Activated CD8-positive, alpha-beta memory T cell treated with anti-CD3 and anti-CD28 coated beads for 1 hour (primary cell): ENCODE measurements at places on chromosomes 4 and X.

- DNase-seq, result no peak
These were observed 38.7 kb upstream of the DCLK2 start for GRCh38 chr4:150039274-150040127.

DNA sequence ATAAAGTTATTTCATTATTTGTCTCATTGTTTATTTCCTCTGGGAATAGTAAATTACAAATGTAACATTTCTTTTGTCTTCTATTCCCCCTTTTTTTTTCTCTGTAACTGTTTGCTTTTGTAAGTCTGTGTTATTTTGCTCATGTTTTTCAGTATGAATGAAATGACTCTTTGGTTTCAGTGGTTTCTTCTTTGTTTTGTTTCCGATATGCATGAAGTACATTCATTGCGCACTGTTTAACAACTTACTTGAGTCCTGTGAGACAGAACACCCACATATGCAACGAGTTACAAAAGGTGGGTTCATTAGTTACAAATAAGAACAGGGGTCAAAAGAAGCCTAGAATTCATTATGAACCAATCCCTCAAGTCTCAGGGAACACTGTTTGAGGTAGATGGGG is 175.0 kb upstream of the UGT8 start:
- no peak for DNase-seq

DNA sequence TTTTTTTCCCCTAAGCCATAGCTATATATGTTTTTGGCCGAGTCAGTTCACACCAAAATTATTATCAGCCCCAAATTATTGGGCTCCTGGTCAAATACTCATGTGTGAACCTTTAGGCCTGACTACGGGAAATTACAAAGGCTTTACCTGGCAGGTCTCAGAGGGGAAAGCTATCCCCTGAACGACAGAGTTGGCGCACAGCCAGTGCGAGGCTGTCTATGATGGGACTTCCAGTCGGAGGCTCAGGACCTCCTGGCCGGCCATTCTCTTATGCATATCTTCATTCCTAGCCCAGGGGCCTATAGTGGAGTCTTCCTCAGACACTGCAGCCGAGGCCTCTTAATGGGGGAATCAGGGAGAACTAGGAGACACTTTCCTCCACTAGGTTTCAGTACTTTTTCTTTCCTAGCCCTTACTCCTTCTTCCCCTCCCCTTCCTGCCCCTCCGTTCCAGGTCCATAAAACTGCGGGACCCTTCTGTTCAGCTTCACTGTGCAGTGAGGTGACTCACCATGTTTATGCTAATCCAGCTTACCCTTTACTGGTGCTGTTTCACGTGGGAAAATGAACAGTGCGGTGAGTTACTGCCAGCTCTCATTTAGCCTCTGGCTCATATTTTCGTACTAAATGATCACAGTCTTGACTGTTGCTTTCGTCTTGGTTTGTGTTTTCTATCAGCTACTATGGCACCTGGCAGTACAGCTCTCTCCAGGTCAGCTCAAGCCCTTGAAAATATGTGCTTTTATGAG is 533.9 kb downstream of the FSTL5 start:
- DNase-seq, result no peak

GRCh38 chr4:114389070-114389685 is 209.4 kb upstream of the UGT8 start:
- no peak for DNase-seq

DNA sequence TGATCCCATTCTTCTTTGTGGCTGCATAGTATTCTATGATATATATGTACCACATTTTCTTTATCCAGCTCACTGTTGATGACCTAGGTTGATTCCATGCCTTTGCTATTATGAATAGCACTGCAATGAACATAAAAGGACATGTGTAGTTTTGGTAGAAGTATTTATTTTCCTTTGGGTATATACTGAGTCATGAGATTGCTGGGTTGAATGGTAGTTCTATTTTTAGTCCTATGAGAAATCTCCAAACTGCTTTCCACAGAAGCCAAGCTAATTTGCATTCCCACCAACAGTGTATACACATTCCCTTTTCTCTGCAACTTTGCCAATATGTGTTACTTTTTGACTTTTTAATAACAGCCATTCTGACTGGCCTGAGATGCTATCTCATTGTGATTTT is 278.3 kb downstream of the PCDH18 start:
- DNase-seq, result no peak

- no peak for DNase-seq
These were observed 63.4 kb downstream of the LCORL start for GRCh38 chr4:17958181-17958580.

DNA sequence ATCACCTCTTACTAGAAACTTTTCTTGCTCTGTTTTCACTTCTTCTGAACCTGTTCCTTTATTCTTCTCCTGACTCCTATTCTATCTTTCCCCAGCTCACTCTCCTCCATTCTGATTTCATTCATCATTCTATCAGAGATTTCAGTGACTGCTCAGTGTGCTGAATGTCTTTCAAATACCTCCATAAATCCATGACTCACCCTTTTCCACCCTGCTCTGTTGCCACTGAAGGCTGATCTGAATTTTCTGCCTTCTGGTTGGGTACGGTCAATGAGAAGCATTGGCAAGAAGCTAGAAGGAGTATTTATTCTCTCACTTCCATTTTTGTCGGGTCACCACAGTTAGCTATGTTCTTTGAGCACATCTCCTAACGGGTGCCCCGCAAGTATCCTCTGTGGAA is 265.9 kb downstream of the CBLL2 start:
- DNase-seq, result no peak

DNA sequence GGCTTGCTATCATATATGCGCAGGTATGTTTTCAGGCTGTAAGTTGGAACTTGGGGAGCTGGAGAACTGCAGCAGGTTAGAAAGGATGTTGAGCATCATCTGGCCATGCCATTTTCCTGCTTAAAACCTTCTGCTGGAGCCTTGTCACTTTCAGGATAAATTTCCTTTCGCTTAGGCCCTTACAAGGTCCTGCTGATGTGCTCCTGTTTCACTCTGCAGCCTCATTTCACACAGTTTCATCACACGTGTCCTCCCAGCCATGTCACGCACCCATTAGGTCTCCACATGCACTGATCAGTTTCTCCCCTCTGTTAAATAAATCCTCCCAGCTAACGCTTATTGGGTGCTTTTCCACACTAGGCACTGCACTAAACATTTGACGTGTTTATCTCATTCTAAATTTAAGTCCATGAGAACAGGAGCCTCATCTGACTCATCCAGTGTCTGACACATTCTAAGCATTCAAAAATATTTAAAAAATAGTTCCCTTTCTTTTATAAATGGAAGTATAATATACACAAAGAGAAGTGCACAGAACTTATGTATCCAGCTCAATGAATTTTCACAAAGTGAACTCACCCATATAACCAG is 14.5 kb downstream of the SOD3 start:
- DNase-seq, result no peak

DNA sequence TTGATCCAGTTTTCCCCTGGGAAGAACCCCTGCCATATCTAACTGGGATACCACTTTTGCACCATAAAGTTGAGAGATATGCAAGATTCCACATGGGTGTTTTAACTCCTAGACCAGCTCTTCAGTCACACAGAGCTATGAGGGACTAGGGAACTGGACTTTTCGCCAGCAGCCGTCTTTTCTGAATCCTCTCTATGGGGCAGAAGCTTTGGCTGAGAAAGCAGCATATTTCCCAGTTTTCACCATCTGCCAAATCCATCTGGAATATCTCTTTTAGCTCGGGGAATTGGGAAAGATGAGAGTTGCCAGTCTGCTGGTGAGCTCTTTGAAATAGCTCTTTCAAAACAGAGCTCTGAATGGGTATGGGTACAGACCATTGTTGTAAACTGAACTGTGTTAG is 20.9 kb downstream of the APOOL start:
- no peak for DNase-seq

DNA sequence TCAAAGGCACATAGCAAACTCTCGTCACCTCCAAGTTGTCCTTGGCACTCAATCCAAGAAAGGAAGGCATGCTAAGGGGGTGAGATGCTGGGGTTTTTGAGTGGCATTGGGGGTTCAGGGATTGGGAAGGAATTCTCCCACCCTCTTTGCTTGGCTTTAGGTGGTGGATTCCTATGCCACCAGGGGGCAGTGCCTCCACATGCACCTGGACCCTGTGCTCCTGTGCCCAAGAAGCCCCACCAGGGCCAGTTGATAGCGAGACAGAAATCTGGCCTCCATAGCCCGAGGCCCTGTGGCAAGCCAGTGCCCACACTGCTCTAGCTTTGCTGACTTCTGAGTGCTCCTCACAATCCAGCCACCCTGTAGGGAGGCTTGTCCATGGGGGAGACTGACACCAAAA is 2.0 kb upstream of the FATE1 start:
- no peak for DNase-seq

DNA sequence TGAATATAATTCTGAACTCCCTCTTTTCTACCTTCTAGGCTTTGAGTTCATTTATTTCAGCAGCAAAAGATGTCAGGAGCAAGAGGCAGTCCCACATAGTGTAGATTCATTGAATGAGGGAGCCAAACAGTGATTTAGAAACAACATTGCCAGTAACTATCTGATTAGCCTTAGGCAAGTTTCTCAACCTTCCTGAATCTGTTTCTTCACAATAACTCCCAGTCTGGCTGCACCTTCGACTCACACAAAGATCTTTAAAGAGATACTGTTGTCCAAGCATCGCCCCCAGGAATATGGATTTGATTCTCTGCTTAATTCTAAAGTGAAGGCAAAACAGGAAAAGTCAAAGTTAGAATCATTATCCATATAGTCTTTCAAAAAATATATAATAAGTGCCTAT is 1026.2 kb downstream of the DMD start:
- no peak for DNase-seq

GRCh38 chr4:139940600-139940999 is 213.4 kb downstream of the MAML3 start:
- DNase-seq, result no peak

GRCh38 chr4:111923786-111924185 is 221.5 kb upstream of the FAM241A start:
- no peak for DNase-seq

DNA sequence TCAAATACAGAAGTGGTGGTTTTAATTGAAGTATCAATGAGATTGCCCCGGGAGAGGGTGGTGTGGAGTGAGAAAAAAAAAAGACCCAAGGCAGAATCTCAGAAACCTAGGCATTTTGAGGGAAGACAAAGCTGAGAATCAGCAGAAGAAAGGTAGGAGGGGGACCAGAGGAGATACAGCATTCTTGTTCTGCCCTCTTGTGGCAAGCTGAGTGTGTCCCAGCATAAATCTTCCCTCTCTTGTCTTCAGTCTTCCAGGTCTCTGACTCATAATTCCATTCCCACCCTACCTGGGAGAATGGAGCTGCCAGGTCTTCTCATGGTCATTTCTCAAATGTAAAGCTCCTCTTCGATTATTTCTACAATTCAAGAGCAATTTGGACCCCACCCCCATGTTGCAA is 32.7 kb upstream of the MAGED1 start:
- no peak for DNase-seq

DNA sequence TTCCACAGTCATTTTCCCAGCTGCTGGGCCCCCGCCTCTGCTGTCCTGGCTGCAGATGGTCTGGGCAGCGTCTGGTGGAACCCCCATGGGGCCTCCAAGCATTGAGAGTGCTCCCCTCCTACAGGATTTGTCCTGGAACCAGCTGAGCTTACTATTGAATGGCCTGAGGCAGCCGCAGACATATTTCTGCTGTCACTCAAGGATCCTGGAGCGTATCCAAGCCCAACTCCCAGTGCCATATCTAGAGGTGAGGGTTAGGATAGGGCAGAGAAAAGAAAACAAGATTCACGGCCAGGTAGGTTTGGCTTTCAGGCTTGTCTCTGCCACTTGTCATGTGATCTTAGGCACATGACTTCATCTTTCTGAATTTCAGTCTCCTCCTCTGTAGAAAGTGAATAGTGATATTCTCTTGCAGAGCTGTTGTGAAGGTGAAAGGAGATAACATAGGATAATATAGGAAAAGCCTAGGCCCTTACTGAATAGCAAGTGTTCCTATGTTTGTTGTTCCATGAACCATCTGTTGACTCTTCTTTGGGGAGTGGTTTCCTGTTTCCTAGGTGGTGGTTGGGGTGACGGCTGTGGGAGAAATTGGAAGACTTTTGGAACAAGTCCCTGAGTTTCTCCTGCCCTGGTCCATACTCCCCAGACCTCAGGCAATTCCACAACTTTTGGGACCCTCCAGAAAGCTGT is 52.3 kb downstream of the SEPSECS start:
- no peak for DNase-seq

GRCh38 chr4:151656058-151656457 is 104.7 kb downstream of the GATB start:
- DNase-seq, result no peak

- no peak for DNase-seq
These were observed 62.7 kb downstream of the KDM6A start for GRCh38 chrX:44935640-44936039.
